Stimulated activated CD8-positive, alpha-beta memory T cell treated with anti-CD3 and anti-CD28 coated beads, Interleukin-7, amount 100 ng/mL, for 1 hour (primary cell): ENCODE measurements at places on chromosomes 11 and 22.

DNA sequence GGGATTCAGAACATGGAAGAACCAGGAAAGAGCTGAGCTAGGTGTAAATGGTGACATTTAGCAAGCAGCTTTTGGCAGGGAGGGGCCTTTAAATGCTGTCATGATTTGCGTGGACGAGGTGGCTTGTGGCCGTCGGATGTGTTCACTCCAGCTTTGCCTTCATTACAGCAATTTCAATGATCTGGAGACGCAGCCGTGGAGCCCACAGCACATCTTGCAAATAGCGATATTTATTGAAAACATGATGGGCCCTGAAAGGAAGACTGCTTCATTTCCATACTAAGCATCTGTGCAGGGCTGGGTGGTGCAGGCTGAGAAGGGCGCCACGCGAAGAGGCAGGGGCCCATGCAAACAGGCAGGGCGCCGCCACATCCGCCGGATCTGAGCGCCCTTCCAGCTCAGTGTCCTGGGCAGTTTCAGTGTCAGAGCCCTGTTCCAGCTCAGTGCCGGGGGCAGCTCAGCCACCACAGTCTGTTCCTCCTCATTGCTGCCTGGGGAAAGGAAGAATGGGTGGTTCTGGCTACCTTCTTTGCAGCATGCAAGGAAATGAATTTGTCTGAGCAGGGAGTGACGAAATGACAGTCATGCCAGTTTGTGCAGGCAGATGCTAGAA lies 111.1 kb upstream of the TTC12 start:
- no peak for DNase-seq

DNA sequence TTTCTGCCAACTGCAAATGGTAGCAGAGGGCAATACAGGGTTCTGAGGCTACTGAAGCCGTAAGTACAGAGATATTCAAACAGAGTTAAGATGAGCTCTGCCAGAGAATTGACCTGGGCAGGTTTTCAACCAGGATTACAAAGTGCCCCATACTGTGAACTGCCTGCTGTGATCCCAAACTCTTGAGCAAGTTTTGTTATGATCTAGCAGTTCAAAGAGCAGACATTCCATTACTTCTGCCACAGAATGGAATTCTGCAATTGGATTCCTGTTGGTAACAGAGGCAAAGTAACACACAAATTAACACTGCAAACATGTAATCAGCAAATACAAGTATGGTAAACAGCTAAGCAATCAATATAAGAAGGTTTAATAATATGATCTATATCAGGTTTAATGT lies 31.2 kb downstream of the ALG9 start:
- no peak for DNase-seq

DNA sequence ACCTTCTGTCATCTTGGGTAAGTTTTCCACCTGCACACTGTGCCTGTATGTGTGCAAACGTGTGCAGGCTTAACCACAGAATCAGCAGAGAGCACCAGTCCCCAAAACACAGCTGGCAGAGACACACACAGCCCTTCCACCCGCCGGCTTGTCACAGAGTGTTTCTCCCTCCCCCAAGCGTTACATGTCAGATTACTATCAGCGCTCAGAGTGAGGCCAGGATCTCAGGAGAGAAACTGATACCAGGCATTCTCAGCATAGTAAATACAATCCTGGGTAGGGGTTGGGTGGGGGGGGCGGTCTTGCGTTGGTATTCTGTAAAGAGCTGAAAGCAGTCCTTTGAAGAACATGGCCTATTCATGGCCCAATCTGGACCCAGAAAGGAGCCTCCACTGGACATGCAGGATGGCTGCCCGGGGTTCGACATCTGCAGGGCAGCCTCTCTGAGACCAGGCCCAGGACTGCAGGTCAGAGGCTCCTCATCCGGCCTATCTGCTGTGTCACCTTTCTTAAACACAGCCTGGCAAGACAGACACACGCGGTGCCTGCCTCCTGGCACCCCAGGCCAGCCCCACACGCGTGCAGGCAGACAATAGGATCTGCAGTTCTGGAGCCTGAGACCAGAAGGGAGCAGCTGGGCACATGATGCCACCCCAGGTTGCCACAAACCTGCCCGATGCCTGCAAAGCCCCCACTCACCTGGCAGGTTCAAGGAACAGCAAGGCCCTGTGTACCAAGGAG lies 1.7 kb downstream of the OSBPL5 start:
- DNase-seq: no peak

DNA sequence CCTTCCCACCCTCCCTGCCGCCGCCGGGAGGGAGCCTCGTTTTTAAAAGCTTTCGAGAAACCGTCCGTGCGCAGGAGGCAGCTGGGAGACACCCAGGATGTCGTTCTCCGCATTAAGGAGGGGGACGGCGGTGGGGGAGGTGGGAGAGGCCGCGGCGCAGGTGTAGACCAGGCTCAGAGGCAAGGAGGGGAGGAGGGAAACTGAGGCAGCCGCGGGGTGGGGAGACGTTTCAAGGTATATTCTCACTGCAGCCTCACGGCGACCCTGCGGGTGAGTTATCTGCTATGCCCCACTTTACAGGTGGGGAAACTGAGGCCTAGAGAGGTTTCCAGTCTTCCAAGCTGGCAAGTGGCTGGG lies 42.7 kb downstream of the CYTH4 start:
- no peak for DNase-seq

- DNase-seq: no peak
Observed at GRCh38 chr22:17712441-17712840, 61.8 kb downstream of the BID start.

DNA sequence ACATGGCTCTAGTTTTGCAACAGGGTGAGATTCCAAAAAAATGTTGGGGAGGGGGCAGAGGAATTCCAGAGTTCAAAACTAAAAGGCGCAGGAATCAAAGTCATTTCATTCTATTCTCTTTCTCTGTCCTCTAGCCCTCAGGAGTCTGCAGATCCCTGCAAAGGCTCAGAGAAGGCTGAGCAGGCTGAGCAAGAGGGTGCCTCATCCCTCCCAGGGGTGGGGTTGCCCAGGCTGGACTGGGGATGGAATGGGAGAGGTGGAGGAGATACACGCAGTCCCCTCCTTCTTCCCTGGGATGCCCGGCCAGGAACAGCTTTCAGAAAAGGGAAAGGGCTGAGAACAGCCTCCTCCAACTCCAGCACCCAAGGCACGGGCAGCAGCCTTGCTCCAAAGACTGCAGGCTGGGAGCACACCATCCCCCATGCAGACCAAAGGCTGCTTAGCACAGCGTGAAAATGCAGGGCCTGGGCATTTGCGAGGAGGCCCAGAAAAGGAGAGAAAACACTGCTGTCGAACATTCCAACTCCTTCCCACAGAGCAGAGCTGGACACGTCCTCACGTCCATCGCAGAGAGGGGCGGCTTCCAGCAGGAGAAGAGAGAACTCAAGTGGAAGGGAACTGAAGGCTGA lies 51.8 kb downstream of the MN1 start:
- no peak for DNase-seq

GRCh38 chr22:29890760-29891159 lies 7.8 kb downstream of the MTMR3 start:
- DNase-seq: no peak
